ENCODE measurements at places on chromosomes 16 and 17.

GRCh38 chr16:87344931-87345631, 27.9 kb upstream of the C16orf95 start:
- no peak for DNase-seq

GRCh38 chr17:55285340-55286301, 20.9 kb downstream of the HLF start:
- DNase-seq, result peak; percentile 60

DNA sequence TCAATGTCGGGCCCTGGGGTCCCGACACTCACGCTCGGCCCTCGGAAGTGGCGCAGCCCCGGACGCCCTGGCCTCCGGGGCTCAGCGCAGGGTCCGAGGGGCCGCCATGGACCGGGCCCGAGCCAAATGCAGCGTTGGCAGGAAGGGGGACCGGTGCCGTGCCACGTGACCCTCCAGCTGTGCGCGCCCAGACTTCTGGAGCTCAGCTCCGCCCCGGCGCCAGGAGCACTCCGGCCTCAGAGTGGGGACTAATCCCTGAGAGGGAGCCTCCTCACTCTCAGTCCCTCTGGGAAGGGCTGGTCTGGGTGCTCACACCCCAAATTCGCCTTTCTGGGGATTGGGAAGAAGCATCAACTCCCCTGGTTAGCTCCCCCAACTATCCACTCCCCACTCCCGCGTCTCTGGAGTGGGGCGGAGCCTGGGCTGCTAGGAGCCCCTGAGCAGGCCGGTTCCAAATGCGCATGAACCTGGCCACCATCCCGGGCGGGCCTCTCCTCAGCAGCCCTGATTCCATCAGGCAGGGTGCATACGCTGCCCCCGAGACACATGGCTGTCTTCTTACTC, at the start of gene B3GNT9:
B3GNT9 (minus strand) TSS at position 166 of the 564 bp plus-strand sequence. CDS start 513 bp downstream, outside the sequence.
- DNase-seq, result peak; percentile 54

- no peak for DNase-seq
These were observed 29.9 kb downstream of the SMARCE1 start for GRCh38 chr17:40617678-40618240.

DNA sequence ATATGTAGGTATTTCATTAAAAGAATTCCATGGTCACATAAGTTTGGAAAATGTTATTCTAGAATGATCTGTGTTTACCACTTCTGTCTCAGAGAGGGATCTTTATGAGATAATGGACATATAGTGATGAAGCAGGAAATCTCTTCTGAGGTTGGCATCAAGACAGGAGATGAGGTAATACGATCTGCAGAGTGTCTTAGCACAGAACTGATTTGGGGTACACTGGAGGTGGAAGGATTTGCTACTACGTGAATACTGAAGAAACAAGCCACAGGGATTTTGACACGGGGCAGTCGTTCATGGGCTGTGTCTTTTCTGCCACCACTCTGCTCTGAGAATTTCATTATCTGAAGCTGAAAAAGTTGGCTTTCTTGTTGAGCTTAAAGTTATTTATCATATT, 5.5 kb downstream of the CBFB start:
- no peak for DNase-seq

DNA sequence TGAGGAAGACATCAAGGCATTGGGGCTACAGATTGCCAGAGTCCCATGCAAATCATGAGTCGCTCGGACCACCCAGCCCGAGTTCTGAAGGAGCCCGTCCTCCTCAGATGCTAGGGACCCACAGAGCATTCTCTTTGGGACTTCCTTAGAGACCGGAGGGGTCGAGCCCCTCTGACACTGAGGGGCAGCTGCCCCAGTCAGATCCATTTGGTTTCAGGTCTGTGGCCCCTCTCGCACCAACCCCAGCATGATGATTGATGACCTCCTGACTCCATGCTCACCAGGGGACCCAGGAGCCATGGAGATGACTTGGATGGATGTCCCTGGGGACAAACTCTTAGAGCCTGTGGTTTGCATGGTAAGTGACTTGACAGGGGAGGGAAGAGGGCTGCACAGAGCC, 8.0 kb downstream of the PDF start:
- DNase-seq, result no peak

DNA sequence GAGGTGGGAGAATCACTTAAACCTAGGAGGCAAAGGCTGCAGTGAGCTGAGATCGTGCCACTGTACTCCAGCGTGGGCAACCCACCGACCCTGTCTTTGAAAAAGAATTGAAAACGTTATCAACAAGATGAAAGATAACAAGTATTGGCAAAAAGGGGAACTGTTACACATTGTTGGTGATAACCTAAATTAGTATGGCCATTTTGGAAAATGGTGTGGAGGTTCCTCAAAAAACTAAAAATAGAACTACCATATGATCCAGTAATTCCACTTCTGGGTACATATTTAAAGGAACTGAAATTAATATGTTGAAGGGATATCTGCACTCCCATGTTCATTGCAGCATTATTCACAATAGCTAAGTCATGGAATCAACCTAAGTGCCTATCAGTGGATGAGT, 61.0 kb downstream of the ABHD15 start:
- no peak for DNase-seq

DNA sequence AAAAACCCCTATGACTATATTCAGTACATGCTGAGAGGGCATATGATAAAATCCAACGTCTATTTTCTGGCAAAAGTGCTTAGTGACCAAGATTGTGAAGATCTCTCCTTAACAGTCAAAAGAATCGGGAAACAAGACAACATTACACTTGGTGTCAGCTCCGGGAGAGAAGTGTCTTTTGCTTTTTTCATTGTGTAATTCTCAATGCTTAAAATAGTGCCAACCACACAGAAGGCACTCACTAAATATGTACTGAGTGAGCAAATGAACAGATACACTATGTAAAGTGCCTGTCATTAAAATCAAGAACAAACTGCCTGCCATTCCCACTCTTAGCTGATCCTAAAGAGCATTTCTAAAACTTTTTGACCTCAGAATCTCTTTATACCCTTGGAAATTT, 34.1 kb downstream of the VPS53 start:
- DNase-seq, result no peak

Measured in H4 (cell line).